Activated CD8-positive, alpha-beta T cell treated with anti-CD3 and anti-CD28 coated beads, Interleukin-2, amount 10 ng/mL, durations not matched to agents 7 days and 5 days (primary cell): ENCODE measurements at places on chromosomes 11 and 22. TPM values are rescaled to one million over a fixed set of nuclear protein-coding genes. Genes with fewer than 3 reads are reported as not detected.

DNA sequence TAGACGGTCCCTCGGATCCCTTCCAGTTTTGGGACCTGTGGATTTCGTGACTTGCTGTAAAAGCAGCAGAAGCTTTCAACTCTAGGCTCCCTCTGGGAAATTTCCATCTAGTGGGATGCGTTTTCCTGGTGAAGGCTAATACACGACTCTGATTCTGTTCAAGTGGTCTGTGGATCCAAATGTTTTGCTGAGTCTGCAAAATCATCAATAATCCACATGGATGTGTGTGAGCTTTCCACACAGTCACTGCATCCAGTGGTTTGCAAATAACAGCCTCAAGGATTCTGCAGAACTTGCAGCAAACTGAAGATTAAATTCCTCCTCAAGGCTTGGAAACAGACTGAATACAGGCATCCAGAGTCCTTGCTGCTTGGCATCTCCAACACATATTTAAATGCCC, 12.2 kb upstream of the DDB2 start:
- DNase-seq: no peak

Gene PANX3
- not detected for total RNA-seq

DNA sequence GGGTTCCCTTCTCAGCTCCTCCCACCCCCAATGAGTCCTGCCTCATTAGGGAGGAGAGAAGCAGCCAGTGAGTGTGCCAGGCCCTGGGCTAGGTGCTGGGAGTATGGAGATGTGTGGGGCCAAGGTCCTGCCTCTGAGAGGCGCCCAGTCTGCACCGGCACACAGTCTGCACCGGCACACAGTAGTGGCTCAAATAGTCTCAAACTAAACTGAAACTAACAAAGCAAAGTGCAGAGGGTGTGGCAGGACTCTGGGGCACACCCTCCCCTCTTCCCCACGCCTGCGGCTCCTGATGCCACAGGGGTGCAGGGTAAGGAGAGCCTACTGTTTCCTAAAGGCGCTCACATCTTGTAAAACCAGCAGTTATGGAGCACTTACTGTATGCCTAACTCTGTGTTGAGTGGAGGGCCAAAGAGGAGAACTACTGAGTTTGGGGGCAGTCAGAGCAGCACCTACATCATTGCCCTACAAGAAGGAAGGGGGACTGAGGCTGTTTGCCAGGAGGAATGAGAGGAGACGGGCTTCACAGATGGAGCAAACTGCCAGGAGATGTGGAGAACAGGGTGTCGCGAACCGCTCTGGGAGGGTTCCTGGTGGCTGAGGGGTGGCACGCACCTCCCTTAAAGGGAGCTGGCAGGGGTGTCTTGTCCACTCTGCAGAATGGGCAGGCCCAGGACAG, 939 bp upstream of the SH3BP1 start:
- peak; percentile 76 for DNase-seq

DNA sequence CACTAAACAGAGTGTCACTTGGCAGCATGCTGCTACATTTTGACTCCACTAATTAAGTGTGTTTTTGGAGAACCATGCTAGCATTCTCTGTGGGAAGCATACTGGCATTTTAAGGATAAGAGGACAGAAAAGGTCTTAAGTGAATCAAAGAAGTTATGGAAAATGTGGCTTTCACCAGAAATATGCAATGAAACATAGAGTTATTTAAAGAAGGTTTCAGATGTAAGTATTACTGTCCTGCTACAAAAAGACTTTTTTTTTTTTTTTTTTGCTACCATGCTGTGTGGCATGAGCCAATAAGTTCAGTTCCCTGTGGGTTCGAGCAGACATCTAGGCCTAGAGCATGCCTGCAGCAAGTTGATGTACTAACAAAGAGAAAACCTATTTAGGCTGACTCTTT, 187.6 kb downstream of the MSANTD4 start:
- no peak for DNase-seq

DNA sequence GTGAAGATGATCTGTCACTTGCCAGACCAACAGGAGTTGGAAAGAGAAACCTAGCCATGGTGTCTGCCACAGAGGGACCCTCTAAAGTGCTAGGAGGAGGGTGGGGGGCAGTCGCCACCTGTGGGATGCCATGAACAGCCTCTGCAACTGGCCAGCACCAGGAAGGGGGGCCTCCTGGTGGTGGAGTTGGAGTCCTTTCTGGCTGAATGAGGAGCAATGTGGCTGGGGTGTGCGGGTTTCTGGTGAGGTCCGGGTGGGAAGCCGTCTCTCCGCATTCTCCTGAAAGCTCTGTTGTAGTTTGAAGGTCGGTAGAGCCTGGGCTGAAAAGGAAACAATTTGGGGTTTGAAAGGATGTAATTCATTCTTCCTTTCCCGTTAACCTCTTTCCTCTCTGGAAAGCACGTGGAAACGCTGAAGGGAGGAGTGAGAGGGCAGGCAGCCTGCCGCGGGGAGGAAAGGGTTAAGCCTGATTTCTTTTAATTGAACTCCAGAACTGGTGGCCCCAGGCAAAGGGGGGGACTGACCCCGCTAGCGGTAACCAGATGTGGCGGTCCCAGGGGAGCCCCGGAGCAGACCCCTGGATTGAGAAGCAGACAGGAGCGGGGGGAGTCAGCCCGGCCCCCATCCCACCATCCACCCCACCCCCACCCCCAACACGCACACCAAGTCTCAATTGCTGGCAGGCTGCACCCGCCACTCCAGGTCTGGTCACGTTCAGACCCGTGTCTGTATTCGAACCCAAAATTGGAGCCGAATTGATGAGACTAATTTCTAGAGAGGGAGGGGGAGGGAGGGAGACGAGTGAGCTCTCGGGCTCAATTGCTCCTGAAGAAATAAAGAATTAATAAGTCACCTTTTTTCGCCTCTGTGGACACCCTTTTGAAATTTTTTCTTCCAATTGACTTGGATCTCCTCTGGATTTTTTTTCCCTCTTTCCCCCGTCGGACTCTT, 1.8 kb upstream of the FLI1 start:
- no peak for DNase-seq

GRCh38 chr11:106770489-106771085, 247.7 kb downstream of the GUCY1A2 start:
- DNase-seq: no peak

DNA sequence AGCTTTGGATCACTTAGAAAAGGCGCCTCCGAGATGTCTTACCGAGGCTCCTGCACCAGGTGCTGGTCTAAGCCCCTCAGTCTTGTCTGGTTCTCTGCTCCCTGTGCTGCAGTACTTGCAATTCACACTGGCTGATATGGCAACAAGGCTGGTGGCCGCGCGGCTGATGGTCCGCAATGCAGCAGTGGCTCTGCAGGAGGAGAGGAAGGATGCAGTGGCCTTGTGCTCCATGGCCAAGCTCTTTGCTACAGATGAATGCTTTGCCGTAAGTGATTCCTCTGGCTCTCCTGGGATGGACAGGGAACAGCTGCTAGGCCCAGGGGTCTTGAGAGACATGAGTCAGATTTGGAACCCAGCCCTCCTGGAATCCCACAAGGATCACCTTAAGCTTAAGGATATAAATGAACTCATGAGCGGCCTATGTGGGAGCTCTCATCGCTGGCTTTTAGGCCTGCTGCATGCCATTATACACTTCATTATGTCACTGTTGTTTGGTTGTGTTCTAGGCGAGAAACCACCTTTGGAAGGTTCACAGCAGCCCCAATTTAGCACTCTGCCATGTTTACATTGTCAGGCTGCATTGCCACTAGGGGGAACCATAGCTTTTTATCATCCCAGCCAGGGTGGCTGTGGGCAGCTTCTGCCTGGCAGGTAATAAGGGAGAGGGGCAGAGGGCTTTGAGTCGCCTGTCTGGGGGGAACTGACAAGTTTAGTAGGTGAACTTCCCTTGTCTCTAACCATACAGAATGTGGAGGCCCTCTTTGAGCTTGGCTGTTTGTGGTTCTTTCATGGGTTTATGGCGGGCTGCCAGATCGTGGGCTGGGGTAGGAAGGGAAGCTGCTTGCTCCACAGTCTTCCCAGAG, 8.5 kb downstream of the ACAD8 start:
- DNase-seq: peak; percentile 60

GRCh38 chr11:133597236-133597635, 64.9 kb upstream of the OPCML start:
- no peak for DNase-seq

GRCh38 chr11:119445850-119446249, 22.9 kb upstream of the THY1 start:
- no peak for DNase-seq

Gene ANO1
- total RNA-seq: not detected

GRCh38 chr11:94149431-94150017, 20.9 kb downstream of the PANX1 start:
- DNase-seq: no peak

DNA sequence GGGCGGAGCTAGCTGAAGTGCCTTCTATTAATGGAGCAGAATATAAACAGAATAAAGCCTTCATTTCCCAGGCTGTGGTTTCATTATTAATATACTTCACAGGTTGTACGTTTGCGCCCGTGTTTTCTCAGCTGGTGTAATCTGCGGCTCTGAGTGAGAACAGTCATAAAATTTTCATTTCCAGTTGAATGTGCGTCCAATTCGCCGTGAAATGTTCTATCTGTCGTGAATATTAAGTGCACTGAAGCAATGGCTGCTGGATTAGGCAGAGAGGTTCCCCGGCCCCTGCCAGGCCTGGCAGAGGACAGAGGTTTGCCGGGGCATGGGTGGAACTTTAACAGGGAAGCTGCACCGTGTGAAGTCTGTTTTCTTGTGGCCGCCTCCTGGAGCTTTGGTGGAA, 874.4 kb downstream of the NTM start:
- no peak for DNase-seq

DNA sequence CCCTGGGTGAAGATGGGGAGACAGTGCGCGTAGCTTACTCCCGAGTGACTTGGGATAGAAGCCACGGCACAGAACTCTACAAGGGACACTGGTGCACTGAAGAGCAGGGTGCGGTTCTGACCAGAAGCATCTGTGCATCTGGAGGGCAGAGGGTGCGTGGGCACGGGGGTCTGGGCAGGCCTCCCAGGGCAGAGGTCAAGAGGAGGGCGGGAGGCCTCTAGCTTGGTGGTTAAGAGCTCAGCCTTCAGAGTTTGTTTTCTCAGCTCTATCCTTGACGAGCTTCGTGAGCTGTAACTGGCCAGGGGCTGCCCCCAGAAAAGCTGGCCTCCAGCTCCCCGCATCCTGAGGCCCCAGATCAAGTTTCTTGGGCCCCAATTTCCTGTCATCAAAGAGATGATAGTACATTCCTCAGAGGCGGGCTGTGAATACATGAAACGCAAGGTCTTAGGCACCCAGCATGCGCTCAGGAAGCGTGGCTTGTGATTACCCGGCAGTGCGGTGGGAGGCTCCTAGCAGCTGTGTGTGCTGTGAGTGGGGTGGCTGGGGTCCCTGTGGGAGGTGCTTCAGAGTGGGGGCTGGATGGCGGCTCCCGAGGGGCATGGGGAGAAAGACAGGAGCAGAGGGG, 6.0 kb upstream of the BID start:
- peak; percentile 46 for DNase-seq

DNA sequence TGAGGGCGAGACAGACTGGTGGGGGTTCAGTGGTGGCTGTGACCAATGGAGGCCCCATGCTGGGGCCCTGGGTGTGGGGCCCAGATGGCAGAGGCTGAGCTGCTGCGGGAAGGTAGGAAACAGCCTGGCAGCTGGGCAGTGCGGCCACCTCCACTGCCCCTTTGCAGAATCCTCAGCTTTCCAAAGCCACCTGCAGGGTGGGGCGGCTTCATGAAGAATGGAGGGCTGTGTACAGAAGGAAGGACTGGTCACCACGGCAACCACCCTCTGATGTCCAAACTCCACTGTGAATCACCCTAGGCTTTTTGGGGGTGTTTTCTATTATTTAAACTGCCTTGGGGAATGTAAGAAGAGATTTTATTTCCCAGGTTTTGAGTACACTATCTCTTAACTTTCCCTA, 166.3 kb upstream of the NAV2 start:
- no peak for DNase-seq

Gene CFAP300
- total RNA-seq: not detected

GRCh38 chr22:41429232-41429950, 17.2 kb downstream of the TOB2 start:
- no peak for DNase-seq

DNA sequence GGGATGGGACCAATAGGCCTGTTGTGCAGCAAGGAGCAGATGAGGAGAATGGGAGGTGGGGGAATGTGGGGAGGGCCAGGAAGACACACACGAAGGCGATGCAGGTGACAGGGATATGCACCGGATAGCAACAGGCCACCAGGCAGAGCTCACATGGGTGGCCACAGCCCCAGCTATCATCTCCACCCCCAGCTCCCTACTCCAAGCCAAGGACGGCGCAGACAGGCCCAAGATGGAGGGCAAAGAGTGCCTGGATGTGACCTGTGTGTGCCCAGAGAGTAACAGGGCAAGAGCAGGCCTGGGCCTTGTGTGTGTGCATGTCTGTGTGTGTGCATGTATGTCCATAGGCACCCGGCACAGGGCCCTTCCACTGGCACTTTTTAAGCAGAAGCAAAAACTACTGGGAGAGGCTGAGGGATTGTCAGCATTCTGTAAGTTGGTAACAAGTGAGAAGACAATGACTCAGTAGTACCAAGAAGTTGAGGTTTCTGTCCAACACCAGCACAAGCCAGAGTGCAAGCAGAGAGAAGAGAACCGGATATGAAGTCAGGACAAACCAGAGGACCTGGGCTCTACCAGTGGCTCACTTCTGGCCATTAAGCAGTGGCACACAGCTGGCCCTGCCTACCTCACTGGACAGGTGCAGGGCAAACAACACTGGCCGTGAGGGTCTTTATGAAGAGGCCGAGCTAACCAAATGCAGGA, 36.4 kb downstream of the NRXN2 start:
- DNase-seq: no peak

Gene SORL1
- total RNA-seq: 98.9 TPM

Gene CNGA4
- total RNA-seq: 0.29 TPM

- peak; percentile 41 for DNase-seq
Observed at GRCh38 chr11:396511-396947, 2.5 kb downstream of the PKP3 start.

GRCh38 chr11:75627906-75628668, 40.8 kb downstream of the MAP6 start:
- no peak for DNase-seq

Gene TMPRSS5
- 0.31 TPM for total RNA-seq

DNA sequence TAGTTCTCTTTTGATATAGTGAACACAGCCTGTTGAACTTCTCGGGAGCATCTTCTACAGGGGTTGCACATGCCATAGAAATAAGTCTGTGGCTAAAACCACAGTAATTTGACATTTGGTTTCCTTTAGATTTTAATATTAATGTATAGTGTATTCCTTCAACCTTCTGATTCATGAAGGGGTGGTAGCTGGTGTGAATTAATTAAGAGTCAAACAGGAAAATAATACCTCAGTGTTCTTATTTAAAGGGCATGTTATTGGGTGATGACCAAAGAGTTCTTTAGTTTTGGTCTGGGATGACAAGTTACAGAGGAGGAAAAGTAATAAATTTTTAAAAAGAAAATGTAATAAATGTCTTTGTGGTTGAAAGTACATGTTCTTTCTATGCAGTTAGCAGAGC, 86.8 kb downstream of the PDHX start:
- DNase-seq: no peak

Gene KDELR3
- total RNA-seq: 0.99 TPM
